ENCODE measurements at places on chromosomes 5 and 9. TPM values are rescaled to one million over a fixed set of nuclear protein-coding genes. Genes with fewer than 3 reads are reported as not detected.

- no peak for DNase-seq
These were observed 37.5 kb downstream of the SPRY4 start for GRCh38 chr5:142287096-142287972.

DNA sequence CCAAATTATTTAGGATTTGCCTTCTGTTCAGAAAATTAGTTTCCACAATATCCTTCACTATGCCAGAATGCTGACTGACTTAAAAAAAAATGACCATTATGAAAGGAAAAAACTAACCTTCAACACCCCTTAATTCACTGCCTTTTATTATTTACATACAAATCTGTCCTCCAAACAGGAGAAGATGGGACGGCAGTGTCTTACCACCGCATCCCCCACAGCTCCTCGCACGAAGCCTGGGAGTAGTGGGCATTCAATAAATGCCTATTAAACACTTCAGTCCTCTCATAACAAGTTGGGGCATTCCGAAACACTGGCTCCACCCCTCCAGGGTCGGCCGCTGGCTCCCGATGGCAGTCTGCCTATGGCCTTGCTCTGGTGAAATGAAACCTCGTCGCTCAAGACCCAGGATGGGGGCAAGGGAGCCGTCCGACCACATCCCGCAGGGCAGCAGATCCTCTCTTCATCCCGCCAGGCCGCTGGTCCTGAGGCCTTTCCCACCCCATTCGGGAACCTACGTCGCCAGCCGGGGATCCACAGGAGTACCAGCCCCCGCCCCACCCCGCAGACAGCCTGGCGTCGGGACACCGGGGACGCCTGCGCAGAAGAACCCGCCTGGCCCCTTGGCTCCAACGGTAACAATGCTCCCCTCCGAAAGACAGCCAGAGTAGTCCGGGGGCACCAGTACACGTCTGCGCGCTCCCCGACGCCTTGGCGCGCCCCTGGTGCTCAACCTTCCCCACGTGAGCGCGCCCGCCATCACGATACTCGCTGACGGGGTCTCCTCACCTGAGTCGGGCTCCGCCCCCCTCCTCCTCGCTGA lies 613 bp downstream of the ZBTB5 start:
- peak; percentile 30 for DNase-seq

DNA sequence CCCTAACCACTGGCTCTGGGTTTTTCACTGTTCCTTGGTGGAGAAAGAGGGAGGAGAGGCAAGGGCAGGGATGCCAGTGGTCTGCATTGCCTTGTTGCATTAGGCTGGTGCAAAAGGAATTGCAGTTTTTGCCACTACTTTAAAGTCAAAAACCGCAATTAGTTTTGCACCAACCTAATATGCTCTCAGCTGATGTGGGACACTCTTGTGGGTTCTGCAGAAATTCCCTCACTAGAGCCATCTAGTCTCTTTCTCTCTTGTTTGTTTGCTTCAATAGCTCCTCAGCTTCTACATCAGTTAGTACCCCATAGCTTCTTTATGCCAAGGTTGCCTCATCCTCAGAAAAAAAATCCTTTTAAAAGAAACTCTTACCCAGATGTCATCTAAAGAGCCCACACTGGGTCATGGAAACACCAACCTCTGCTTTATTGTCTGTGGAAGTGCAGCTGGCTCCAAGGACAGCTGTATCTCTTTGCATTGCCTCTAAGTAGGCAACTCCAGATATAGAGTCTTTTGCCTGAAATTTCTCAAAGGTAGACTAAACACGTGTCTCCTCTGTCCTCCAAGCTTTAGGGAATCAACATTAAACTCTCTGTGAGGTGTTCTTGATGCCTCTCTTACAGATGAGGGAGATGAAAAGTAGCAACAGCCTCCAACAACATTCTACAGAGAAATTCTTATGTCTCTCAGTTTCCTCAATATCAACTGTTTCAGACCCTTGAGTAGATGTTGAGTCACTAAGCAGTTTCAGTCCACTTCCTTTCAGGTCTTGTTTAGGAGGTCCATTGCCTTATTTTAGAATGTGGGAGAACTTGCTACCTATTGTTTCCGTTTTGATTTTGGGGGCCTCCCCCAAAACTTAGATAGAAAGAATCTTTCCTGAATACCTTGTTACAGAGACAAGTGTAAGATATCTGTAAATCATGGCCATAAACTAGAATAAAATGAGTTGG lies 84.9 kb upstream of the MEF2C start:
- no peak for DNase-seq

- DNase-seq, result no peak
These were observed 18.7 kb downstream of the ECM2 start for GRCh38 chr9:92517046-92517445.

Gene SLF1
- 11.9 TPM for polyA plus RNA-seq

GRCh38 chr5:10355071-10355889 lies 1.8 kb downstream of the MARCHF6 start:
- DNase-seq, result no peak

- no peak for DNase-seq
These were observed 2.8 kb downstream of the CDH10 start for GRCh38 chr5:24642022-24642421.

Gene IL31RA
- polyA plus RNA-seq, result not detected

Gene ARHGEF28
- 53.1 TPM for polyA plus RNA-seq

Gene EFNA5
- 26.6 TPM for polyA plus RNA-seq

- no peak for DNase-seq
These were observed 28.9 kb downstream of the FAM151B start for GRCh38 chr5:80516826-80517225.

GRCh38 chr5:80269991-80270438 lies 14.2 kb upstream of the SERINC5 start:
- DNase-seq, result no peak

- DNase-seq, result no peak
These were observed 4.3 kb upstream of the IL13 start for GRCh38 chr5:132653716-132654115.

Gene CDC20B
- polyA plus RNA-seq, result 0.65 TPM

GRCh38 chr9:122356627-122357026 lies 14.2 kb upstream of the PTGS1 start:
- DNase-seq, result no peak

- DNase-seq, result peak; percentile 64
These were observed 261.5 kb downstream of the FANCC start for GRCh38 chr9:95055851-95056551.

Gene SLC9A3
- polyA plus RNA-seq, result 60.9 TPM

DNA sequence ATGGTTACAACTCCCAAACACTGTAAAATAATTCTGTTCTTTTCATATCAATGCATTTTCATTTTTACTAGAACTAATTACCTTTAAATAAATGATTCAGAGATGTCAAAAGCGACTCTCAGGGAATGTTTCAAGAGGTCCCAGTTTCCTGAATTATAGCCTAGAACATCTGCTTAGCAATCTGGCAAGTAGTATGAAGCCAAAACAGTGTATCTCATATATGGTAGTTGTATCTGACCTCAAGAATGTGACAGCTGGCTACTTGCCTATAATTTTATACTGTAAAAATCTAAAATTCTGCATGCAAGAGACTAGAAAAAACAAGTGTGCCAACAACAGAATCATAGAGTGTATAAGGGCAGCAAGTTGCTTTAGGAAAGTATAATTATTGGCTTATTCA lies 187.7 kb upstream of the POU5F2 start:
- no peak for DNase-seq

Gene PLAC8L1
- polyA plus RNA-seq, result 0.57 TPM

DNA sequence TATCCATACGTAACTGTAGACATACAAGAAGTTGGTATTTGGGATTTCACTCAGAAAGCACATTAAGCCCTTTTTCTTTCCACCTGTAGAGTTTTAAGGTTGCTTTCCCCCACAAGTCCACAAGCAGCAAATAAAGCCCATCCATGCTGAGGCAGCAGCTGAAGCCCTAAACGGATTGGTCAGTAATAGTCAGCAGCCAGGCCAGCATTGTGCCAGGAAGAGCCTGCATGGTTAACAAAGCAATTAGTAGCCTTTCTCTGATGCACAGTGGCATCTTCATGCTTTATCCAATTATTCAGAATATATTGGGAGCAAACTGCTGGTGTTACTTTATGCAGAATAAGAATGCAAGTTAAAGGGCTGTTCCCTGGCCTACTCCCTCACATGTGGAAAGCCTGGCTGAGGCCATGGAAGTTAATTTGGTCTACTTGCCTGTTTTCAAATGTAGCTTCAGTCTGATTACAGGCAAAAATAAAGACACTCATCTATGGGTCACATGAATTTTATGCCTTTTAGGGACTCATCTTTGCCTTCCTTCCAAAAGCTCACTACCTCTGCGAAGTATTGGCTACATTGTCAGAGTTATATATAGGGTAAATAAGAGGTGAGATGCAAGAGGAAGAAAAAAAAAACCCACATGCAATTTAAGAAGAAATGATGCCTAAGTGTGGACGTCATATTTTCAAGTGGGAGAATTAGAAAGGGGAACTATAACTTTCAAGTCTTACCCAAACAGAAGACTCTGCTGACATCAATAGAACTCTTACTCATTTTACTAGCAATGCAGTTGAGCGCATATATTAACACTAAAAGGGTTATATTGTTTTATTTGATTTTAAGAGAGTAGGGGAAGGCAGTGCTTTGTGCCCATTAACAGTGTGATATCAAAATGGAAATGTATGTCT lies 15.9 kb downstream of the EBF1 start:
- no peak for DNase-seq
